NB4 (cell line): ENCODE measurements at places on chromosomes 16 and 17.

DNA sequence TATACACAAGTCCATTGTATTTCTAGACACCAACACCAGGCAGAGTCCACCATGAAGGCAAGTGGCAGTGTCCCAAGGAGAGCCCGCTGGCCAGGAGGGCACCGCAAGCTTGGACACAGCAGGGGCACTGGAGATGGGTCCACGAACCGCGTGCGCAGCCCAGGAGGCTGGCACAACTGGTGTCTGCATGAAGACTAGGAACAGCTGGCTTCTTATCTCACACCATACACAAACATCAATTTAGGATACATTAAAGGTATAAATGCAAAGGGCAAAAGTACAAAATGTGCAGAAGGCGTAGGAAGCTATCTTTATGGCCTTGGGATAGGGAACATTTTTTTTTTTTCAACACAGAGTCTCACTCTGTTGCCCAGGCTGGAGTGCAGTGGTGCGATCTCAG, 52.4 kb downstream of the ANKRD11 start:
- DNase-seq = no peak

DNA sequence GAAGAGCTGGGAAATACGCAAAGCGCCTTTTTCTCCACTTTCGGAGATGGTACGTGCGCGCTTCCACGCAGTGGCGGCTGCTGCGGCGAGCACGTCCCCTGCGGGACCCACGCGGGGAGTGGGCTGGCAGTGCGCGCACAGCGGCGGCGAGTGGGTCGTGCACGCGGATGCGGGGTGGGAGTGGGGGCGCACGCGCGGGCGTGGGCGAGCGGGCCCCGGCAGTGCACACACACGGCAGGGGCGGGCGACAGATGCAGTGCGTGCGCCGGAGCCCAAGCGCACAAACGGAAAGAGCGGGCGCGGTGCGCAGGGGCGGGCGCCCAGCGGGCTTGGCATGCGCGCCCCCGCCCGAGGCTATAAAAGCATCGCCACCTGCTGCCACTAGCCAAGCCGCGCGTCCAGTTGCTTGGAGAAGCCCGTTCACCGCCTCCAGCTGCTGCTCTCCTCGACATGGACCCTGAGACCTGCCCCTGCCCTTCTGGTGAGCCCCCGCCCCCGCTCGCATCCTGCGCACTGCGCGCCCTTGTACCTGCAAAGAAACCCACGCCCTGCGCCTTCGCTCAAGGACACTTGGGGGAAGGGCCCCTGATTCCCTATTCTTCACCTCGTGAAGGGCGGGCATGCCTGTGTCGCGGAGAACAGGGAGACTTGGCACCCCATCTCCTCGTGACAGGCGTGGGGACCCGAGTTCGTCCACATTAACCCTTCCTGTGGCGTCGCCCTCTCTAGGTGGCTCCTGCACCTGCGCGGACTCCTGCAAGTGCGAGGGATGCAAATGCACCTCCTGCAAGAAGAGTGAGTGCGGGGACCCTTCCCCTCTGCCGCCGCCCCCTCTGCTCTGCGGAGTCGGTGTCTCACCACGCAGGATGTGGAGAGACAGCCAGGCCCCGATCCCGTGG, at the start of gene MT3:
TSS of gene MT3 (plus strand) at position 388 of the 899 bp plus-strand sequence. CDS start at position 451, 63 bp downstream.
- no peak for DNase-seq

- no peak for DNase-seq
Measured at GRCh38 chr17:62051053-62051452, 14.0 kb downstream of the MED13 start.

DNA sequence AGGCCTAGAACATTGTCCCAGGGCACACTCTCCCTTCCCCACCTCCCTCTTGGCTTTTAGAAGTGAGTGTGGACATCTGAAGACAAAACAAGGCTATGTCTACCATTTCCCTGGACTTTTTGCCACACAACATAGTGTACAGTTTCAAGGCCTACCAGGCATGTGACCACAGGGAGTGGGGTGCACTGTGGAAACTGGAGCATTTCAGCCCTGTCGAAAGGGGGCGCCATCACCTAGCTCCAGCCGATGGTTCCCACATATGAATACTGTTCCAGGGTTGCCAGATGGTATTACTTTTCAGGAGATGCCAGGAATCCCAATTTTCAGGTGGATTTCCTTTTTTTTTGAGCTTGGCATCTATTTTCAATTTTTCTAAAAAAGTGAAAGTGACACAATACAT, 140.7 kb downstream of the KATNIP start:
- peak; percentile 50 for DNase-seq

DNA sequence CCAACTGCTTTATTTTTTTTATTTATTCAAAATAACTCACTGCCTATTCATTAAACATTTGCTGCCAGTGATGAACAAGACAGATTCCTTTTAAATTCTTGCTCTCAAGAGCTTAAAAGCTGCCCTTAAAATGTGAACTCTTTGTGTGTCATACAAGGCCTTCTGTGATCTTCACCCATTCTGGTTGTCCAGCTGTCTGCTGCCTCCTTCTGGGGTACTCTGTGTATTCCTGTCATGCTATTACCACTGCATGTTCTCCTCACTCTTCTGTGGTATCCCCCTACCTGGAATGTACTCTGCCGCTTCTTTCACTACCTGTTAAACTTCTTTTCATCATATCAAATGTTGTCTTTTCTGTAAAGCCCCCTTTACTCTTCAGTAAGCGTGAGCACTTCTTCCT, 165.8 kb downstream of the CHD9 start:
- DNase-seq = peak; percentile 43

DNA sequence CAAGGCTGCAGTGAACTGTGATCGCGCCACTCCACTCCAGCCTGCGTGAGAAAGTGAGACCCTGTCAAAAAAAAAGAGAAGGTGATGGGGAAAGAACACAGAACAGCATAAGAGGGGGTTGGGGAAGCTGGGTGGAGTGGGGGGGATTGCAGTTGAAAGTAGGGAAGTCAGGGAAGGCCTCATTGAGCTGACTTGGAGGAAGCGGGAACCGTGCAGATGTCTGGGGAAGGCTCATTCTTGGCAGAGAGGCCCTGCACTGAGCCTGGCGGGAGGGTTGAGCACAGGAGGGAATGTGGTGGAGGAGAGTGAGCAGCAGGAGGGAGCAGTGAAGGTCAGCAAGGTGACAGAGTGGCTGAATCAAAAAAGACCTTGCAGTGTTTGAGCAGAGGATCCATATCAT, 26.9 kb downstream of the IL4R start:
- DNase-seq = no peak

GRCh38 chr16:49472598-49472997, 99.0 kb downstream of the C16orf78 start:
- DNase-seq = no peak

- peak; percentile 66 for DNase-seq
Measured at GRCh38 chr17:40448213-40448638, 5.0 kb downstream of the IGFBP4 start.

DNA sequence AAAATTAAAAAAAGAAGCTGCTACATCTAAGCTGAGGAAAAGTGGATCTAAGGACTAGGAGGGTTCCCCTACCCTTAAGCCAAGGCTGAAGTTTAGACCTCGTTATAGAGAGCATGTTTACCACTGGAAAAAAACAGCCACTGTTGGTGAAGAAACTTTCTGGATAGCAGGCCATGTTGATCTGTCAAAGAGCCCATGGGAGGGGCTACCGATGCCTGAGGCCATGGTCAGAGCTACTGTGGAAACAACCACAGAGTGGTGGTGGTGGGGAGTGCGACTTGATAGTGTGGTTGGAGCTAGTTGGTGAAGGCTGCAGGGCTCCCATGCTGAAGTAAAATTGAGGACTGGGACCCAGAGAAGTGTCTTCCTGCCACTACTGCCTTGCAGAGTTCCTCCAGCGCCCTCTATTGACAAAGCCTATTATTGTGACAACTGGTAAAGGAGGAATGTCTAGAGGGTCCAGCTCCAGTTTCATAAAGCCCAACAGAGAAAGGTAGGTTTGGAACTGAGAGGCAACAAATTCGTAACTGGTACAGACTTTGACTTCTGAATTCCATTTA, 12.7 kb upstream of the FAM20A start:
- peak; percentile 75 for DNase-seq

- no peak for DNase-seq
Measured at GRCh38 chr17:21077281-21077680, 34.5 kb upstream of the USP22 start.

GRCh38 chr17:31649302-31649701, 209.7 kb downstream of the COPRS start:
- no peak for DNase-seq

GRCh38 chr17:64213995-64214811, 48.9 kb downstream of the TEX2 start:
- DNase-seq = no peak

GRCh38 chr16:84888450-84888849, 68.7 kb downstream of the CRISPLD2 start:
- DNase-seq = no peak

DNA sequence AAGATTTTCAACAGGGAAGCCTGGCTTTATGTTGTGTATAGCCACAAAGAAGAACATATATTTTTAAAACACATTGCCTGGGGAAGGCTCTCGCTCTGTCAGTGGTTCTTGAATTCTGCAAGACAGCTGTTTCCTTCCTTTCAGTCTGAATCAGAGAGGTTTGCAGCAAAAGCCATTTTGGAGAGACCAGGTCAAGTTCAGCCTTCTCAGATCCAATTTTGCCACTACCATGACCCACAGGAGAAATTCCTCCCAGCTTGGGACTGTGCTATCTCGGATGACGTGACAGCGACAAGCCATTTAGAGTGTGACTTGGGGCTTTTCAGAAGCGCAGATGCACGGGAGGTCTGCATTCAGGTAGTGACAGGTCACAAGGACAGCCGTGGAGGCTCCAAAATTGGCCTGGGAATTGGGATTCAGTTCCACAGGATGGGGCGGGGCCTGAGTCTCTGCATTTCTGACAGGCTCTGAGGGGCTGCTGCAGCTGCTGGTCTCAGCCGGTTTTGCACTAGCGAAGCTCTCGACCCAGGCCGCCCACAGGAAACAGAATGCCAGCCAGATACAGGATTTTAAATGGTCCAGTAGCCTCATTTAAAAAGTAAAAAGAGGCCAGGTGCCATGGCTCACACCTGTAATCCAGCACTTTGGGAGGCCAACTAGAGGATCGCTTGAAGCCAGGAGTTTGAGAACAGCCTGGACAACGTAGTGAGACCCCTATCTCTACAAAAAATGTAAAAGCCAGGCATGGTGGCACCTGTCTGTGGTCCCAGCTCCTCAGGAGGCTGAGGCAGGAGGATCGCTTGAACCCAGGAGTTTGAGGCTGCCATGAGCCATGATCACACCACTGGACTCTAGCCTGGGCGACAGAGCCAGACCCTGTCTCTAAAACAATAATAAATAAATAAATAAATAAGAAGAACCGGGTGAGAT, 196.6 kb upstream of the CIBAR2 start:
- DNase-seq = no peak

DNA sequence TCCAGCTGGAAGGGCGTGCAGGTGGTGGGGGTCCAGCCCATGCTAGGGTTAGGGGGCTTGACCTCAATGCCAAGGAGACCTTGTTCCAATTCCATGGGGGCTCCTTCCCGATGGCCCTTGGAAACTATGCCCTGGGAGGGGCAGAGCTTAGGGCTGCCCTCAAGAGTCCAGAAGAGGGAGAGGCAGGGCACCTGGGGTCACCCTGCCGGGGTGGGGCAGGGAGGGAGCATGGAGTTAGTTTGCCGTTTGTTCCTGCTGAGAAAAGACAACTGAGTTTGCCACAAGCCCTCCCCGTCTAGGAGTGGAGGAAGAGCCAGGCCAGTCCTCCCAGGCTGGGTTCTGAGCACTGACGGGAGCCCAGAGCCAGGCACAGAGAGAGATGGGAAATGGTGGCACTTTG, 21.4 kb downstream of the MMP15 start:
- no peak for DNase-seq

DNA sequence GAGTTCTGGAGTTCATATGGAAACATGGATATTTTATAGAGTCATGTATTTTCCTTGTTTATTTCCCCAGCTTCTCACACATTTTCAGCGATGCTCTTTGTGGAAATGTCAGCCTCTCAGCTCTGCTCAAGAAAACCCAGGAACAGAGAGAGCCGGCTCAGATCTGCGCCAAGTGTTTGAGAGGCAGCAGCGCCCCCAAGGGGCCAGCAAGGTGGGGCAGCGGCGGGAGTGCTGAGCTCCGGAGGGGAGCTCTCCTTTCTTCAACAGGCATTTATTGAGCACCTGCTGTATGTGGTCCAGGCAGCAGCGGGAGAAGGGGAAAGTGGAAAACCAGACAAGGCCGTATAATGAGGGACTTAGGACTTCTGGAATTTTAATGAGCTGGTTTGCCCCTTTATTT, 421.1 kb upstream of the C16orf82 start:
- DNase-seq = peak; percentile 40

DNA sequence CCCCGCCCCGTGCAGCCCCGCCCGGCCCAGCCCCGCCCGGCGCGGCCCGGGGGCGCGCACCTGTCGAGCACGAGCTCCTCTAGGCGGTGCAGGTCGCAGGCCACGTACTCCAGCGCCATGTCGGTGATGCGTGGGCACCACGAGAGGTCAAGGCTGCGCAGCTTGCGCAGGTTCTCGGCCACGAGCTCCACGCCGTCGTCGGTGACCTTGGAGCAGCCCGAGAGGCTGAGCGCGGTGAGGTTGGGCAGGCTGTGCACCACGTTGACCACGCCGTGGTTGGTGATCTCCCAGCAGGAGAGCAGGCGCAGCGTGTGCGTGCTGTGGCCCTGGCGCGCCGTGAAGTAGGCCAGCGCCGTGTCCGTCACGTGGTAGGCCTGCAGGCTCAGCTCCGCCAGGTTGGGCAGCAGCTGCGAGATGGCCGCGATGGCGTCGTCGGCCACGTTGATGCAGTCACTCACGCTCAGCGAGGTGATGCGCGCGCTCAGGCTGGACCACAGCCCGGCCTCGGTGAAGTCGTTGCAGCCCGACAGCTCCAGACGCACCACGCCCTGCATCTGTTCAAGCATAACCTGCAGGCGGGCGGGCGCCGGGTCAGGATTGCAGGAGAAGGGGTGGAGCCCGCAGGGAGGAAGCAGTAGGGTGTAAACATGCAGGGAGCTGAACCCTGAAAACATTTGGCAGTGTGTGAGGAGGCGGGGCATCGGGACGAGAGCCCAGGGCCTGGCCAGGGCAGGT, 5.3 kb upstream of the WDR24 start:
- DNase-seq = no peak

DNA sequence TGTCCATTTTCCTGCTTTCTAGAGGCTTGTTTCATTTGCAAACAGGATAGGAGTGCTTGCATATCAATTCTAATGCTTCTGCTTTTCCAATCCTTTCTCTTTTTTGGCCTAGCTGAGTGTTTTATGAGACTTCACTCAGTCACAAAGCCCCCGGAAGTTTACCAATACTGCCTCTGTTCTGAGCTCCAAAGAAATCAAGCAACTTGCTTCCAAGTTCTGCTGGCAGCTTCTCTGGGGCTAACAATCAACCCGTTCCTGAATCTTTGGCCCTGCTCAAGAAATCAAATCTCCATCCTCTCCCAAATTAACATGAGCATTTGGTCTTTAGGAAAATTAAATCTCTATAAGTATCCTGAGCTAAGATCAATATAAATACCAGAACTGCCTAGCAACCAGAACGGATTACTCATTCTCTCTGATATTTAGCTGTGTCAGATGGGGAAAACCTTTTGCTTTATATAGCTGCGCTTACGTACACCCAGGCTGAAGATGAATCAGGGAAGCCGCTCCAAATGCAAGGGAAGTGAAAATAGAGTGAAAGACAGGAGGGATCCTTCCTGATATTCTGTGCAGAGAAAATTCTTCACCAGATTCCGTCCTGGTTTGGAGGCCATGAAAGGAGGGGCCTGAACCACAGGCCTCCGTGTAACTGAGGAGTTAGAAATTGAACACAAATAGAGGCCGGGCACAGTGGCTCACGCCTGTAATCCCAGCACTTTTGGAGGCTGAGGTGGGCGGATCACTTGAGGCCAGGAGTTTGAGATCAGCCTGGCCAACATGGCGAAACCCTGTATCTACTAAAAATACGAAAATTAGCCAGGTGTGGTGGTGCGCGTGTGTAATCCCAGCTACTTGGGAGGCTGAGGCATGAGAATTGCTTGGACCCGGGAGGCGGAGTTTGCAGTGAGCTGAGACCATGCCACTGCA, 23.3 kb upstream of the GRB2 start:
- DNase-seq = no peak

- DNase-seq = no peak
Measured at GRCh38 chr16:24988593-24989338, 26.4 kb downstream of the ARHGAP17 start.
